Progenitor cell of endocrine pancreas (in vitro differentiated cells): ENCODE measurements at places on chromosomes 16 and 17. TPM values are rescaled to one million over a fixed set of nuclear protein-coding genes. Genes with fewer than 3 reads are reported as not detected.
A peak's percentile ranks its signal among the peaks of the same experiment; 100 is the strongest.

The RAMP2 gene
- total RNA-seq: 4.3 and 4.4 TPM in 2 replicates

The BCAS3 gene
- total RNA-seq: 36.1 and 36.6 TPM in 2 replicates

The NPTX1 gene
- not detected in 2 replicates for total RNA-seq

The CA4 gene
- total RNA-seq: 8.2 and 9.3 TPM in 2 replicates

The CTNS gene
- total RNA-seq: 16.4 and 16.5 TPM in 2 replicates

The PDIA2 gene
- 3.8 TPM in 2 replicates for total RNA-seq

GRCh38 chr16:22683730-22684573, 130.0 kb upstream of the HS3ST2 start:
- no peak for DNase-seq

DNA sequence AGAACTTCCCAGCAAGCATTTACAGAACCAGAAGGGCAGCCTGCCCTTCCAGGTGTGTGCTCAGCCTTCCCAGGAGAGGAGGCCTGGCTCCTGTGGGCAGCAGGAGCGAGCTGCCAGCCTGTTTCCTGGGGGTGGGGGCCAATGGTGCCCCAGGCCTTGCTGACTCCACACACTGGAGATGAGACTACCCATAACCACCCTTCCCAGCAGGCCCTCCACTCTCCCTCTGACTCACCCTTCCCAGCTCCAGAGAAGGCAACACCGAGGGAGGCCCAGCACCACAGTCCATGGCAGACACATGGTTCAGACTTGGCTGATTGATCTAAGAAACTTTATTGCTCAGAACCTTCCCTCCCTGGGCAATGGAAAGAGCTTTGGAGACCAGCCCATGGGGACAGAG, 1.8 kb upstream of the PRSS53 start:
- DNase-seq: no peak

DNA sequence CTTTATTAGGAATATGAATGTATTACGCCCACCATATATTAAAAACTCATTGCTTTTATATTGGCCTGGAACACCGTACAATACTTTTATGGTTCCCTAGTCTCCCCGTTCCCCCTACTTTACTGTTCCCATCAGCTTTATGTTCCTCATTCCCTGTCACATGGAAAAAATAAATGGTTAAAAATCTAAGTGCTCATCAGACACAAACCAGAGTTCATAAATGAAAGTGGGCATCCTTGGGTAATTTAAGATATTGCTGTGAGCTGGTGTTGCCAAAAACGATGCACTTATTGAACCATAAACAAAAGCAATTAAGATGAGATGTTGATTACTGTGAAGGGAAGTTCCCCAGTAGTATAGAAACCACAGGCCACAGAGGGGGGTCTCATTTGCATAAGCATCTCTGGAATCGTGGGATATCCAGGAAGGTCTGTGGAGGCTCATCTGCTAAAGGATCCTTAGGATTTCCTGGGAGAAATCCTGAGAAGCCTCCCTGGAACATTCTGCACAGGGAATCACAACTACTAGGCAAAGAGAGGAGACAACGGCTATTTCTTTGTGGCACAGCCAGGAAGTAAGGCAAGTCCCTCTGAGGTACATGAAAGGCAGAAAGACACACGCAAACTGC, 591.4 kb upstream of the CDH11 start:
- no peak for DNase-seq

- DNase-seq: no peak
These were observed 111.2 kb downstream of the ANKRD11 start for GRCh38 chr16:89378947-89379771.

DNA sequence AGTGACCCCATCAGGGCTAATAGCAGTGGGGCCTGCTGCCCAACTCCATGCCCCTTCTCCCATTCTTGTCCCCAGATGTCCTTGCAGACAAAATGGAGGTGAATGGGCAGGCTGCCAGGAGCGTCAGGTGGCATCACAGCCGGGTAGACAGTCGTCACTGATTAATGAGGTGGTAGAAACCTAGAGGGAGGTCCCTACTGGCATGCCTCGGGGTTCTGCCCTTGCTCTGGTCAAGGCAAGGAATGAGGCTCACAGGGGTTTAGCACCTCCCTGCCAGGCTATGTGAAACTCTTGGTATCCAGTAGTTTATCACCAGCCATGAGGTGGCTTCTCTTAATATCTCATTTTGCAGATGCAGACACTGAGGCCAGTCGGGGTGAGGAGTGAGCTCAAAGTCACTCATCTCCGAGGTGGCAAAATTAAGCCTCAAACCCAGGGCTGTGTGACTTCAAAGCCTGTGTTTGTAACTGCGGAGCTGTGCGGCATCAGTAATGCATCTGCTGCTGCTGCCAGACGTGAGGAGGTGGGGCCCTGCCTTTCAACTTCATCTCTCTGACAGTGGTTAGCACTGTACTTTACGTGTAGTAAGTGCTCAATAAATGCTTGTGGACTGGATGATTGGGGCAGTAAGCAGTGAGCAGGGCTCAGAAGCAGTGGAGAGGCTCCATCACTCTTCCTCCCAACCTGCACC, 21.3 kb downstream of the RAI1 start:
- no peak for DNase-seq

- no peak for DNase-seq
These were observed 6.4 kb upstream of the CRK start for GRCh38 chr17:1462164-1463112.

DNA sequence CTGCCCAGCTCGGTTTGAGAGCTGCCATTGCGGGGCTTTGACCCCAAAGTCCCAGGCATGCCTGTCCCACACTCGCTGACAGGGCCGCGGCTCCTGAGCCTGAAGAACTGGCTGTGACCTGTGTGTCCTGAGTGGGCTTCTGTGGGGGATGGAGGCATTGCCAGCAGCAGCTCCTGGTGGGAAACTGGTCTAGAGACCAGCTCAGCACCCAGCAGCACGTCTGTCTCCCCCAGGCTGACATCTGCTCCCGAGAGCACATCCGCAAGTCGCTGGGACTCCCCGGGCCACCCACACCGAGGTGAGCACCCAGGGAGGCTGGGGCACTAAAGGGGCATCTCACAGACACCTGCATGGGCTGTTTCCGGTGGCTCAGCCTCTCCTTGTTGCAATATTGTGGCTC, 13.4 kb downstream of the ENDOV start:
- no peak for DNase-seq

DNA sequence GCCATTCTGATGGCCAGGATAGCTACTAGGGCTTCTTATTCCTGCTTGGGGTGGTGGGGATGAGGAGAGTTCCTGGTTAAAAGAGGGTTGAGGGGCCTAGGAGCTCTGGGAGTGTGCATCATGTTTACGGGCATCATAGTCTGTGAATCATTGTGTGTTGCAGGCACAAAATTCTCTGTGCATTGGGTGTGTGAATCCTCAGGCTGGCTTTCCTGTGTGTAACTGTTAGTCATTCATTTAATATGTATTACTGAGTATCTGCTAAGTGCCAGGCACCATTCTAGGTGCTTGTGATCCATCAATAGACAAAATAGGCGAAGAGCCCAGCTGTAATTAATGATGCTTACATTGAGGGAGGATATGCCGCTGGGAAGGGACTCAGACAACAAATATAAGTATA, 5.8 kb downstream of the PPY start:
- DNase-seq: no peak

DNA sequence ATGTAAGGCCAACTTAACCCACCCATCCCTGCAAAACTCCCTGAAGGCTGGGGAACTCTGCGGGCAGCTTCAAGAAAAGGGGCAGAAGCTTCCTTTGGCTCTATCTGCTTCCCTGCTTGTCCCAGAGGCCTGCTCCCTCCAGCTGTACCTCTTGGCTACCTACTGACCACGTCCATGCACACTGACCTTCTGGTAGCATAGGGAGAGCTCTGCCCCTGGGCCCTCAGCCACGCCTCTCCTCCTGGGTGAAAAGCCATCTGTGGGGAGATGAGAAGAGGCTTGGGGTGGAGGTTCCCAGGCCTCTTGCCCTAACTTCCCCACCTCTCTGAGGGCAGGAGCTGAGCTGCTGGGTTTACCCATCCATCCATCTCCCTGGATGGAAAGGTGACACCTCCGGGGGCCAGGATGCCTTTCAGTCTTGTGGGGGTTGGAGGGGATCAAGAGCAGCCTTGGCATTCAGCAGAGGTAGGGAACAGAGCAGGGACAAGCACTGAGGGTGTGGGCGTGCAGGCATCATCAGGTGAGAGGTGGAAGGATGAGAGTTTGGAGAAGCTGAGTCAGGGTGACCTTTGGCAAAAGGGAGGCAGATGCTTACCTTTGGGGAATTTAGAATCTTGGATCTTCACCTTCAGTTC, 23.4 kb upstream of the MFSD6L start:
- DNase-seq: no peak

GRCh38 chr16:10827691-10828341, 9.2 kb upstream of the TVP23A start:
- DNase-seq: no peak

- peak; percentile 84 for DNase-seq
These were observed 4.3 kb downstream of the MYO1C start for GRCh38 chr17:1487939-1488825.

DNA sequence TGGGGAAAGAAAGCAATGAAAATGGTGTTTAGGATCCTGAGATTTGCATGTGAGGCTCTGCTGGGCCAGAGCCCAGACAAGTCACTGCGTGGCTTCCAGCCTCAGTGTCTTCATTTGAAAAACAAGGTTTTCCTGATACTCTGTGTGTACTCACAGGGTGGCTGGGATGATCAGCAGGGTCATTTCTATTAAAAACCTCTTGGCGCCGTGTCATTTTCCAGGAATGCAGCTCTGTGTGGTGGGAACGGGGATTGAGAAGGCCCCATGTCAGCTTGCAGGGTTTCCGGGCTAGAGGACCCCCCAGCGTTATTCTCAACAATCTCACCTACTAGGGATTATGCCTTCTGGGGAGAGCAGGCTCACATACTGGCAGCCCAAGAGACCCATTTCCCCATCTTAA, 73.5 kb downstream of the FOXL1 start:
- DNase-seq: no peak

GRCh38 chr17:51346218-51346982, 86.1 kb downstream of the UTP18 start:
- no peak for DNase-seq

DNA sequence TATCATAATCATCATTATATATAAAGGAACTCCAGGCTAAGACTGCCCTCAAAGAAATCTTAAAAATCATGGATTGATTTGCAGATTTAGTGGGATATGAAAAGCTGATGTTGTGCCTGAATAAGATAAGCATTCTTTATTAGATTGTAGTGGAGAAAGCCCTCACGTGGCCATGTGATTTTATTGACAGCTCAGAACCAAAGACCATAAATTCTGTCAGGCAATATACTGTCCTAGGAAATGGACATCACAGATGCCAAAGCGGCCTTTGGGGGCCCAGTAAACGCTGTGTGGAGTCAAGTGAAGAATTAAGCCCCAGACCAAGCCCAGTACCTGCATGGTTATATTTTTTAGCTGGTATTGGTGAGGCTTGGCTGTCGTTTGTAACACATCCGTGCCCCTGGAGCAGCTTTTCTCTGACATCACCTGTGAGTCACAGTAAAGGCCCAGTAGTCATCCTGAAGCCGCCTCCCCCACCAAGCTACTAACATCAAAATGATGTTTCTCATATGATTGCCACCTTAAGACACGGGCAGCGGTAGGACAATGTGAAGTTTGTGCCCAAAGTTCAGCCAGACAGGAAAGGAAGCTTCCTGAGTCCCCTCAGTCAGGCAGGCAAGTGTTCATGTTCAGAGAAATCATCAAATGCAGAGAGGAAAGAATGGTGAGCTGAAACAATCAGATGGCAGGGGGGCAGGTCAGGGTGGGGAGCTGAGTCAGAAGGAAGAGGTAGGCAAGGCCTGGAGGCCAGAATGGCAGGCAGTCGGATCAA, 209.4 kb downstream of the IRX3 start:
- DNase-seq: no peak

DNA sequence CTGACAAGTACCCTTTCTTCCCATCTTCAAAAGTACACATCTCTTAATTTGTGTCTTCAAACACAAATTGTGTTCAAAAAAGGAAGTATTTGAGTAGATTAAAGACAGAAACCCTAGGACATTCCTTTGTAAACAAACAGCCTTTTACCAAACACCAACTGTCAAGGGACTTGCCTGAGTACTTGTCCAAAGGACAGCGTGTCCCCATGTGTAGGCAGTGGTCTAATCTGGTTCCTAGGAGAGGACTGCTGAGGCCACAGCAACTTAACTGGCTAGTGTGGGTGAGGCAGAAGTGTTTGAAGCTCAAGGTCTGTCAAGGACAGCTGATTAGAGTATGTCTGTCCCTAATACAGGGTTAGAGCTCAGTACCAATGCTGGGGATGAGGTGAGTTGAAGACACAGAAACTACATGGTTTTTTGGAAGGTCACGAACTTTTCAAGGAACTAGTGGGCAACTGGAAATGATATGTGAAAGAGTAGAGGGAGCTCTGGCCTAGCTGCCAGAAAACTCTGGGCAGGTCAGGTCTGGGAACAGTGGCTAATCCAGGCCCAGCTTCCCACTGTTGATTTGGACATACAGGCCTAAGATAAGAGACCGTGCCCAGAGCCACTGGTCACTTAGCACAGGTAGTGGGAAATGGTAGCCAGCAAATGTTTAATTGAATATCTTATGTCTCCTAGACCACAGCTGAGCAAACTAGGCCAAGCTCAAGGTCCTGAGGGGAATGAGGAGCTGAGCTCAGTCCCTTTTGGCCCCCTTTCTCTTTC, 10.1 kb downstream of the HMOX2 start:
- DNase-seq: no peak

DNA sequence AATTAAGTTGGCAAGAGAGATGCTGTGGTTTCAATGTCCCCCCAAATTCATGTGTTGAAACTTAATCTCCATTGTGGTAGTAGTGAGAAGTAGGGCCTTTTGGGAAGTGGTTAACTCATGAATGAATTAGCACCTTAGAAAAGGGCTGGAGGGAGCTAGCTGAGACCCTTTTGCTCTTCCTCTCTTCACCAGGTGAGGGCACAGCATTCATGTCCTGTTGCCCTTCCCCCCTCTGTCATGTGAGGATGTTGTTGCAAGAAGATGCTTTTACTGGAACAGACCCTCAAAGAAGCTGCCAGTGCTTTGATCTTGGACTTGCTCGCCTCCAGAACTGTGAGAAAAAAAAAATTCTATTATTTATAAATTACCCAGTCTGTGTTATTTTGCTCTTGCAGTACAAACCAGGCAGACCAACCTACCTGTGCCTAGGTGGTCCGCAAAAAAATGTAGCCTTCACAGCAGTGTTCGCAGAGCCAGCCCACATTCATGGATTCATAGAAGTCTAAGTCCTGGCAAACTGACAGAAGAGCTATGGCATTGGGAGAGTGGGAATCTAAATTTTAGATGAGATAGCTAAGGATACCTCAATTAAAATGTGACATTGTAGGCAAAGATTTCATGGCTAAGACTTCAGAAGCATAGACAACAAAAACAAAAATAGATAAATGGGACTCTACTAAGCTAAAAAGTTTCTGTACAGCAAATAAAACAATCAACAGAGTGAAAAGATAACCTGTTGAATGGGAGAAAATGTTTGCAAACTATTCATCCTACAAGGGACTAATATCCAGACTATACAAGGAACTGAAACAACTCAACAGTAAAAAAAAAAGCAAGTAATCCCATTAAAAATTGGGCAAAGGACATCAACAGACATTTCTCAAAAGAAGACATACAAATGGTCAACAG, 32.0 kb upstream of the ABCA5 start:
- no peak for DNase-seq
